Pulmonary artery endothelial cell (primary cell): ENCODE measurements at places on chromosomes 12 and 14. TPM values are rescaled to one million over a fixed set of nuclear protein-coding genes. Genes with fewer than 3 reads are reported as not detected.

DNA sequence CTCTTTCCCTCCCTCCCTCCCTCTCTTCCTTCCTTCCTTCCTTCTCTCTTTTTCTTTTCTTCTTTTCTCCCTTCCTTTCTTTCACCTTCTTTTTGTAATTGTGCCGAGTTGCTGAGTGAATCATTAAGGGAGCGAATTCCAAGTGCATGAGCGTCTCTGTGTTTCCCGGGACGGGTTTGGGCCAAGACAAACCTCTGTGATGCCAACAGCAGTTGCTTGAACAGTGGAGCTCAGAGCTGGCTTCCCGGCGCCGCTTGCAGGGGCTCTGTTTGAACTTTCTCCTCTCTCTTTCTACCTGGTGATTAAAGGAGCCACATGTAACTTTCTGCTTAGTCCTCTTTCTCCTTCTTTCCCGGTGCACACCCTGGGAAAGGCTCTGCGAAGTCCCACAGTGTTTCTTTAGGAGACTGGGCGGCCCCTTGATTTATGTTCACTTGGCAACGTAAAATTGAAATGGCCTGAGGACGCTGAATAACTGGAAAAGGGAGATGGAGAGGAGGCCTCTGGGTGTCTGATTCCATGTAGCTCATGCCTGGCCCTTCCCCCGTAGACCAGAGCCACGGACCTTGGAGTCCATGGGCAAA is 33.7 kb upstream of the MAP1LC3B2 start:
- peak; percentile 43 for DNase-seq

GRCh38 chr12:50659690-50660424 is 104.0 kb upstream of the ATF1 start:
- no peak for DNase-seq

The ERP27 gene
- 0.14 and 0.33 TPM in 2 replicates for total RNA-seq

GRCh38 chr12:104772336-104772735 is 185.8 kb downstream of the SLC41A2 start:
- no peak for DNase-seq

The BTBD6 gene
- total RNA-seq: 53.8 and 90.8 TPM in 2 replicates

DNA sequence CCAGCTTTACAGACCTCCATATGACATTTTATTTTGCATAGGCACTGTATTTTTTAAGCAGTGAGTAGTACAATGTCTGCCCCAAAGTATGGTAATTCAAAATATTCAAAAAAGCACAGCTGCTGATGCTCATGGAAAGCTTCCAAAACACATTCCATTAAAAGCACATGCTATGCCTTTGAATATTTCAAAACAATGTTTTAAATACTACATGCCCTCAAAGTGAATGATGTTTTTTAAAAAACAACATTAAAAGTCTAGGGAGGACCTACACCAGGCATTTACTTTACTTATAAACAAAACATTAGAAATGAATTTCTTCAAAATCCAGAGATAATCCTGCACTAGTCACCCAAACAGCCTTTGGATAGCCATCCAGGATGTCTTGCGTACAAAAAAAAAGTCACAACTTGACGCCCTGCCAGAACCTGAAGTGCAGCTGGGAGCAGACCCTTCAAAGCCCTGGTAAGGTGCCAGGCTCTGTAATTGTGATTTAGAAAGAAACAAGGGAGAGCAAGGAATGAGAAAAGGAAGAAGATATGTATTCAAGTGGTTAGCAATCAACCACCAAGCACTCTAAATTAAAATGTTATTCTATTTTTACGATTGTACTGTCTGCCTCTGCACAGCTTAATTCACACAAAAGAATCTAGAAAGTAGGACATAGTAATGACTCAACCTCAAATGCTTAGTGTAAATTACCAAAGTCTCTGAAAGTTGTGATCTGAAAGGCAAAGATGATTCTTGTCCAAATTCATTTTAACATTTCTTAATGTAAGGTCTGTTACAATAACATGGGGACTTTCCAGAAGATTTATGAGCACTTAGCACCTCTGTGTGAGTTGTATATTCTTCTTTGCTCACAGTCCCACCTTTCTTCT is 31.9 kb downstream of the CEP83 start:
- DNase-seq: peak; percentile 49

- no peak for DNase-seq
These were observed 30.0 kb downstream of the PELI2 start for GRCh38 chr14:56147986-56148901.

DNA sequence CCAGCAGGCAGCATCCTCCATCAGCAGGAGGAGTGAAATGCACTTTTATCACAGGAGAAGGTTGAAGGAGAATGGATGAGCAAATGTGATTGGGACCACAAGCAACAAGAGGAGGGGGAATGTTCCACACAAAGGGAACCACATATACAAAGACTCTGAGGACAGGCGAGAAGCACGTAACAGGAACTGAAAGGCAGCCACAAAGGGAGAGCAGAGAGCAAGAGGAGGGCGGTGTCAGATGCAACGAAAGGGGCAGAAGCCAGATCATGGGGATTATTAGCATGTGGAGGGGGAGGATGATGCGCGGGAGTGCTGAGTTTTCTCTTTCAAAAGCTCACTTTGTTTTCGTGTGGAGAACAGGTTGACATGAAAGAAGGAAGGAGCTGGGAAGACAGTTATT is 241.1 kb downstream of the SPTSSA start:
- DNase-seq: no peak

The STAC3 gene
- total RNA-seq: 0.07 and 0.13 TPM in 2 replicates

- no peak for DNase-seq
These were observed 199.9 kb upstream of the PWP1 start for GRCh38 chr12:107485731-107486130.

- no peak for DNase-seq
These were observed 85.1 kb upstream of the ARHGAP5 start for GRCh38 chr14:31992011-31992447.

- DNase-seq: no peak
These were observed 2.7 kb downstream of the APOLD1 start for GRCh38 chr12:12788131-12788530.

DNA sequence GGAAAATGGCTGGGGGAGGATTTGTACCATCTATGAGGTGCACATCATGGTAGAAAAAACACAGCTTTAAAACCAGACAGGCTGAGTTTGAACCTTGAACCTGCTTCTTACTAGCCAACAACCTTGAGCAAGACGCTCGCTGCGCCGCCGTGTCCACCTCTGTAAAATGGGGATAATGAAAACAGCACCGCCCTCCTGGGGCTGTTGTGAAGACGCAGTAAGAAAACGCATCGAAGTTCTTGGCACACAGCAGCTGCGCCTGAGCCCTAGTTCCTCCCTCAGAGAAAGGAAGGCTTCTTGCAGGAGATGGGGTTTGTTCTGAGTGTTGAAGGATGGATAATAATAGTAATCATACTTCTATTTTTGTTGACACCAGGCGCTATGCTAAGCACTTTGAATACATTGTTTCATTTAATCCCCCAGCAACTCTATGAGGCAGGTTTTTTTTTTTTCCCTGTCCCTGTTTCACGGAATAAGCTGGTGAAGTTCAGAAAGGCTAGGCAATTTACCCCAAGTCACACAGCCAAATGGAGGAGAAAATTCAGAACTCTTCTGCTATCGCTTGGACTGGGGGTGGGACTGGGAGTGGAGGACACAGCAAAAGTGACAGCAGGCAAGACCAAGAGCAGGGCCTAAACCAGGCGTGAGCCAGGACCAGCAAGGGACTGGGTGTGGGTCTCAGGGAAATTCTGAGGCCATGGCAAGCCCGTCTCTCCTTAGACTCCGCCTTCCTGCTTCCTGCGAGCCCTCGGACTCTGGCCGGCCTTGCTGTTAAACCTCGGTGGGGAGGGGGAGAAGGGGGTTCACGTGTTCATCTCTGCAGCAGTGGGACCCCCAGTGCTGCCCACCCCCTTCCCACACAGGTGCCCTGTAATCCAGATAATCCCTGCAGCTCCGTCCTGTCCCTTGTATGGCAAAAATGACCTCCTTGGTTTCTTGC is 97.5 kb downstream of the LRRC74A start:
- no peak for DNase-seq

DNA sequence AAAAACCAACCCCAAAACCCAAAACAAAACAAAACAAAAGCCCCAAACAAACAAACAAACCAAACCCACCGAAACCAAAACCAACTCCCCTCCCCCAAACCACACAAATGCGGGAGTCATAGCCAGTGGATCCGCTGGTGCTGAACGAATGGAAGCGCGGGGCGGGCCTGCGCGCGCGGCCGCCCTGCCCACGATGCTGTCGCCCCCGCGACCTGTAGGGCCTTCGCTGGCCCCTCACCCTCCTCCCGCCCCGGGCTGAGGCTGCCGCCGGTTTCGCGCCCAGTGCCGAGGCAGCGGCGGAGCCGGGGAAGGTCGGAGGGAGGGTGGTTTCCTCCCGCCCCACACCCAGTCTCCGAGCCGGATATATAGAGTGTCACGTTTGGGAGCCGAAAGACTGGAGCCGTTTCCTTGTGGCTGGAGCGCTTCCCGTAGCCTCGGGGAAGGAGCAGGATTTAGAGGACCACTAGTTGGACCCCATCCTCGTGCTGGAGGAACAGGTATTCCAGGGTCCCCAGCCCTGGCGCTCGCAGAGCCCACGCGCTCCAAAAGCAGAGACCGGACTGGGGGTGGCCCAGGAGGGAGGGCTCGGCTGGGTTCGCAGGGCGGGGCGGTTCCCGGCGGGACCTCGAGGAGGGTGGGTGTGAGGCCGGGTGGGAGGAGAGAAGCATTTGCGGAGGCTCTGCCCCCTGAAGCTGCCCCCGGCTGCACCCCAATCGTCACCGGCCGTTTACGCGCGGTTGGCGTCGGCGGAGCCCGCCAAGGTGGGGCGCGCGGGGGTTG is at the start of gene FAR2:
TSS of gene FAR2 (plus strand) at position 368 of the 780 bp plus-strand sequence. CDS start 121,172 bp downstream, outside the sequence.
- DNase-seq: no peak

GRCh38 chr12:64566122-64566521 is 44.2 kb upstream of the RASSF3 start:
- no peak for DNase-seq

The AQP6 gene
- 0.04 TPM in 1 of 2 replicates, not detected in the other for total RNA-seq
